NCI-H748 treated with DMSO at 0.1 percent for 48 hours (cell line): ENCODE measurements at places on chromosomes 5 and 9.

DNA sequence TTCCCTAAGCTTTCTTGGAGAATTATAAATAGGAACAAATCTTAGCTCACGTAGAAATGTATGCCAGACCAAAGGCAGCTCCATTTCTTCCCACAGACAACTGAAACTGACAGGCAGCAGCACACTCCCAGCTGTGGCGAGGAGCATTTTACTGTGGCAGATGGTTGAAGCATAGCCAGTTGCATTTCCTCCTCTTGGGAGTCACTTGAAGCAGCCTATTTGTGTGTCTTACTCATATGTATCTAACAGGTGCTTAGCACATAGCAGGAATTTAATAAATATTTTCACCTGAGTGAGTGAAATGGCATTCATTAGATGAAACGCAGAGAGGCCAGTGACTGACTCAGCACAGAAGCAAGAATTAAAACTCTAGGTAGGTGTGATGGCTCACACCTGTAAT is 12.3 kb upstream of the MTMR12 start:
- no peak for DNase-seq

DNA sequence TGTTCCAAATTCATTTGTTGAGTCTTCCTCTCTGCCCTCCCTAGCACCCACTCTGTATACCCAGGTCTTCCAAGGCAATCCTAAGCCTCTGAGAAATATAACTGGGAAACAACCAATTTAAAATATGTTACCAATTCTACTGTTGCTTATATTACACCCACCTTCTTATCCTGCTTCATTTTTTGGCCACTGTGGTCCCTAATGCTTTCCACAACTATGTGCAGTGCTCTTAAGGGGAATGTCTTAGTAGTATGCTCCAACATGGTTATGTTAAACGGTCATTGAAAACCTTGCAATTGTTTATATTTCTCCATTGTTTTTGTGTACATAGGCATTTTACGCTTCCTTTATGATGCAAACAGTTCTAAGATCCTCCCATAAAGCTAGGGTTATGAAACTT is 273.1 kb upstream of the HAPLN1 start:
- DNase-seq: no peak

- no peak for DNase-seq
Measured at GRCh38 chr9:76581731-76582130, 122.7 kb downstream of the GCNT1 start.

- no peak for DNase-seq
Measured at GRCh38 chr5:85538362-85538761, 1079.4 kb upstream of the COX7C start.

DNA sequence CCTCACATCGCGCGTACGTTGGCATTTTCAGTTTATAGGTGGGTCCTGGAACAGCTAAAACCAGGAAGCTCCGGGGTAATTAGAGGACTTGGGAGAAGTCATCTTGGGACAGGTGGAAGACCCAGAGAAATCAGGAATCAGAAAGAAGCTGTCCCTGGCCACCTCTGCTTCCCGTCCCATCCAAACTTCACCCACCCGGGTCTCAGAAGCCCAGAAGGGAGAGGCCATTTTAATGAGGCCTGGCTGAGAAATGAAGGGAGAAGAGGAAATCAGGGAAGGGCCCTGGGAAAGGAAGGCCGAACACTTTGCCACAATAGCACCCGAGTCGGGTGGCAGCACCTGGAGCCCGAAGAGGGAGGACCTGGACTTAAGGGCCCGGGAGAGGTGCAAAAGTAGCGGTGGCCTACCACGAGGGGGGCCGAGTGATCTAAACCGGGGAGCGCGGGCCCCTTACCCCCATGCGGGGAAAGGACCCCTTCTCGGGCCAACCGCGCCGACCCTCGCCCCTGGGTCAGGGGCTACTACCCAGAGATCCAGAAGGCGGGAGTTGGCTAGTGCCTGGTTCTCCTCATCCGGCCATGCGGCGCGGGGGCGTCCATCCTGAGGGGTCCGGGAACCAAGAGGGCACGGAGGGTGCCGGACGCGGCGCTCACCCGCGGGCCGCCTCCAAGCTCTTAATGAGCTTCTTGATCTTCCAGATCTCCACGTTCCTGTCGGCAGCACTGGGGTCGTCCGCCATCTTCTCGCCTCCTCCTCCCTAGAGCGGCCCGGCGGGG is 668 bp downstream of the ETF1 start:
- no peak for DNase-seq

- DNase-seq: no peak
Measured at GRCh38 chr5:56330167-56330566, 97.0 kb upstream of the ANKRD55 start.

- no peak for DNase-seq
Measured at GRCh38 chr9:37751186-37751585, 2.4 kb upstream of the TRMT10B start.

DNA sequence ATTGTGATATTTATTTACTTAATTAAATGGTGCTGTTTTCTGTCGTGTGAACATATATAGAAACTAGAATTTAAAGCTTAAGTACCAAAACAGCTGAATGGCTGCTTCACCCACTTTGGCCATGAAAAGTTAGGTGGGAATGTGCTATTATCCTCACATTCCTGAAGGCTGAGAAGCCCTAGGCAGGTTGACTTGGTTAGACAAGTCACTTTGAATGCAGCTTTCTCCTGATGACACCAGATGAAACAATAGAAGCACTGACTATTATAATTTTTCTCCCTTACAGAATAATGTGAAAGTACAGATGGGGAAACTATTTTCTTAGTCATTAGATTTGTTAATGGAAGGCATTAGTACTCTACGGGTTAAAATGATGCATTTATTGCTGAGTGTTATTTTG is 65.1 kb upstream of the C5orf46 start:
- DNase-seq: no peak

DNA sequence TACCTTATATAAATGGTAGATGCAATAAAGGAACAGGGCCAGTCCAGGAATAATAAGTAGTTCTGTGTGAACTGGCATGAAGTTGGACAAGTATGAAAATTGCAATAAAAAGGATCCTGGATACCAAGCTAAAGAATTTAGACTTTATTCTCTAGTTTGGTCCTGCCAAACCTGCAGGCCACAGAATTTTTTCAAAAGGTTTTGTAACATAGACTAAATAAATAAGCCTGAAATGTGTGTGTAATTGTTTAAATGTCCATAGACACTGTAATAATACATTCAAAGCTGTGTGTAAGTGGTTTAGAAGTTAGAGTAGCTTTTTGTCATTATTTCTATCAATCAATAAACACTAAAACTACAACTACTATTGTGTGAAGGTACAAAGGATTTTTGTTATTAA is 75.8 kb upstream of the PLPP1 start:
- no peak for DNase-seq

DNA sequence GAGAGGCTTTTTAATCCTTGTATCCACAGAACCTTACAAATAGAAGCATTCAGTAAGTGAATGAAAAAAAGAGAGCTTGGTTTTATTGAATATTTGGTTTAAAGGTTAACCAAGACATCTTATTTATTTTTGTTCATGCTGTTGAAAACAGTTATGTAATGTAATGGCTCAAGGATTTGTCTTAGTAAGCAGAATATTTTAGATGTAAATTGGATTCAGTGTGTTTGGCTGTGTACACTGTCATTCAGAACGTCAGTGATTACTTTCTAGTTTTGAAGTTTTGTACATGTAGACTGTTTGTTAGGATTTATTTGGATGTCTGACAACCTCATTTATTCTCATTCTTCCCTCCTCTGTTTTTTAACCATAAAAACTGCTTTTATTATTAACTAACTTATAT is 31.3 kb downstream of the KCNN2 start:
- no peak for DNase-seq

- DNase-seq: no peak
Measured at GRCh38 chr9:89366711-89367110, 48.4 kb downstream of the SECISBP2 start.

DNA sequence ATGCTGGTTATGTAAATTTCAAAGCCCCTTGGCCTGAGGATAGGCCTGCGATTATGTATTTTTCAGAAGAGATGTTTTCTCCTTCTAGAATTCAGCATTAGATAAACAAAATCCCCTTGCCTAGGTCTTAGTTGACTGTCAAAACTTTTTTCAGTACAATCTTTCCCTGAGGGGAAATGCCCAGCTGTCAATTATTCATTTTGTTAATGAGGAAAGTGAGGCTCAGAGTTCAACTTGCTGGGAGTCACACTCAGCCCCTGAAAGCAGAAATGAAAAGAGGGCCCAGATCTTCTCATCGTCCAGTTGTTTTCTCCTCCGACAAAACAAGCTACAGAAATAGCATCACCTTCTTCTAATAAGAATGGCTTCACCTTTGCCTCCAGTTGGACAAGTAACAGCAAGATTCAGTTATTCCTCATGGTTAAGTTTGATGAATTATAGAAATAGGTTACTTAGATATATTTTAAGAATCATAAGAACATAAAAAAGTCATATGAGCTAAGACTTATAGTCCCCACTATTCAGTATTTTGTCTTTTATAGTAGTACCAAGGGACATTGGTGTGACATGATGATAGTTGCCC is 627.1 kb upstream of the WWC1 start:
- no peak for DNase-seq

- no peak for DNase-seq
Measured at GRCh38 chr5:1429066-1429465, 16.2 kb downstream of the SLC6A3 start.

DNA sequence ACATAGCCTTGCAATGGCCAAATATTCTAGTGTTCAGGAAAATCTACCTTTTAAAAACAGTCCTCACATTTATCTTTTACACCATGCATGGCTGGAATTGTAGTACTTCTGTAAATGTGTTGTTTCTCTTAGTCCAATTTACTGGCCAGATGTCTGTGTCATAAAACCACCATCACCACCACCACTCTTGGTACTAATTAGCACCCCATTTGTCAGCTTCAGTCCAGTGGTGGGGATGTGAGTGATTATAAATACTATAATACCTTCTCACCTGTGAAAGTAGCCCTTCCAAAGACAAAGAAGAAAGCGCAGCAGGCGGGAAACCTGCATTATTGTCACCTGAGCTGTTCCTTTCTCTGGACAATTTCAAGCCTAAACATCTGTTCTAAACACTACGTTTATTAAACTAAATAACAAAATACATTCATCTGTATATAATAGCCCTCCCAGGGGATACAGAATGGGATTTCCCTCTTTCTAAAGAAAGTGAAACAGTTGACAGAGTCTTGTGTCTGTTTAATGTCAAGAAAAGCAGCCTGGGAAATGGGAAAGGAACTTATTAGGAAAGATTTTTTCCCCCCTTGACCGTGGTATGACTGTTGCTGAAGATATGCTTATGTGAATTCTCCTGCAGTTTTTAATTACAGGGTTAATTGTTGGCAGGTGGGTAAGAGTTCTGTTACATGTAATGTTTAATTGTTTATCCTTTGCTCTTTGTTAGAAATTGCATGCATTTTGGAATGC is 144.5 kb upstream of the NUDT12 start:
- DNase-seq: peak; percentile 54

GRCh38 chr5:64299805-64300204 is 134.2 kb downstream of the RNF180 start:
- no peak for DNase-seq

DNA sequence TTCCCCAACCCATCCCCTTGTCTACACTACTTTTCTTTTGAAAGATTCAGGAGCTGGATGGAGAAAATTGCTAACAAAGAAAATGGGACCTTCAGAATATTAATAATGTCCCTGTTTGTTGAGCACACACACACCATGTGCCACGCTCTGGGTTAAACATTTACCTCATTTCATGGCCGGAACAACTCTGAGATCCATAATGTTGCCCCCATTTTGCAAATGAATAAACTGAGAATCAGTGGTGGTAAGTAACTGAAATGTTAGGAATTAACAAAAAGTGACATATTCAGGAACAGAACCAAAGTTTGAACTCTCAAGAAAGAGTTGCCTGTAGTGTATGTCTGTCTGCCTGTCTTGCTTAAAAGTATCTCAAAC is 51.4 kb upstream of the SMAD5 start:
- DNase-seq: no peak

DNA sequence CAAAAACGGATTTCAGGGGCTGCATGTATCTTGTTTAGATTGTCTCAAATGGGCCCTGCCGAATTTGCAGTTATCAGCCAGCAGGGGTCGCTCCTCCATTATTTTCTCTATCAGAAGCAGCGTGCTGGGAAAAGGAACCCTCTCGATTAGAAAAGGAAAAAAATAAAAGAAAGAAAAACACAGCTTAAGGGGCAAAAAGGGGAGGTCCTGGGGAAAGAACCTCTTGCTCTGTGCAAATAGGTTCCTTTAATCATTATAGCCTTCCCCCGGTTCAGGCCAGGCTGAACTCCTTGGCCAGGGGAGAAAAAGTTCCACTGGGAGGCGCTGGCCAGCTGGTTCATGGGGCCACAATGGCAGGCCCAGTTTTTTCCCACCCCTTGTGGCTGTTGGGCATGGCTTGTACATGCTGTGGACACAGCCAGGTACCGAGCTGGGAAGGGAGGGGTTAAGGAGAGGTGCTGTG is 25.0 kb upstream of the CAPSL start:
- peak; percentile 50 for DNase-seq

- DNase-seq: no peak
Measured at GRCh38 chr5:74587890-74588289, 52.6 kb downstream of the ENC1 start.

GRCh38 chr5:101306391-101307137 is 403.5 kb upstream of the ST8SIA4 start:
- peak; percentile 89 for DNase-seq

GRCh38 chr5:55850839-55851674 is at the start of gene IL31RA:
Gene IL31RA (plus strand): TSS chr5:55851357. CDS start chr5:55851571, 214 bp downstream.
- no peak for DNase-seq

- no peak for DNase-seq
Measured at GRCh38 chr9:7363777-7364477, 435.7 kb downstream of the DMAC1 start.

GRCh38 chr9:130919559-130920145 is 19.4 kb downstream of the FIBCD1 start:
- DNase-seq: no peak

GRCh38 chr5:142012186-142012785 is 541 bp downstream of the GNPDA1 start:
- DNase-seq: no peak

DNA sequence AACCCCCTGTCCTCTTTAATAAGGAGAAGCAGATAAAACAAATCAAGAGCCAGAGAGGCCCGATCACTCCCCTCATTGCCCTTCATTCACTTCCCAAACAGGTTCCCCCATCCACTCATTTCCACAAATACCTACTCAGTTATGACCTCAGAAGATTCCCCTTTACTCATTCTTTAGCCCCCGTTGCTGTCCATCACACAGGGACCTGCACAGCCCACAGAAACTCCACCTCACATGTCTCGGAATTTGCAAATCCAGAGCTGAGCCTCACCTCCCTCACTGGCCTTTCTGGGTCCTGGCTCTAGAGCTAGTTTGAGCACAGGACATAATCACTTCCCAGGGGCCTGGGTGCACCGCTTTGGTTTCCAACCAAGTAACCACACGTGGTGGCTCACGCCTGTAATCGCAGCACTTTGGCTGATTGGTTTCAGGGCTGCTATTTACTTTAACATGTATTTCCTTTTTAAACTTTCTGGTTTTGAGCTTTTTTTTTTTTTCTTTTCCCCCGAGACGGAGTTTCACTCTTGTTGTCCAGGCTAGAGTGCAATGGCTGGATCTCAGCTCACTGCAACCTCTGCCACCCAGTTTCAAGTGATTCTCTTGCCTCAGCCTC is 17.8 kb downstream of the ATP6V0E1 start:
- no peak for DNase-seq
